ENCODE measurements at places on chromosomes 3 and 15.

- DNase-seq = no peak
Measured at GRCh38 chr15:85168642-85169173, 187.1 kb downstream of the PDE8A start.

DNA sequence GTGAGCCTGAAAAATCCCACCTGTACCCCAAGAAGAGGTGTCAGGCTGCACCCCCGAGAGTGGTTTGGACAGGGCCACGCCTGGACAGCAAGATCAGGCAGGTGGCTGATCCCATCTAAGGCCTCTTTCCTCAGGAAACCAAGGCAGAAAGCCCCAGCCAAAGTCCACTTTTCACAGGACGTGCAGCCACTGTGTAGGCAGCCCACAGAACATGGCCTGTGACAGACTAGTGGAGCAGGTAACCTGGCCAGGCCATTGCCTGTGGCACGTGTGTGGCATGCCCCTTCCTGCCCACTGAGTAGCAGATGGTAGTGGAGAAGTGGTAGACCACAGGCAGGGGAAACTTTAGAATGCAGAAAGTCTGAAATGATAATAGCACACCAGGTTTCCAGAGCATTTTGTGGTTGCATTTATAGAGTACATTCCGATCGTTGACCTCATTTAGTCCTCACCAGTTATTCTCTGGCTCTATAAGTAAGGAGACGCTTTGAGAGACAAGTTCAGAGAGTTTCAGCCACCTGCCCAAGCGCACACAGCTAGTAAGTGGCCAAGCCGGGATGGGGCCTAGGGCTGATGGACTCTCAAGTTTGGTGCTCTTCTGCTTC lies 68.7 kb downstream of the AAGAB start:
- no peak for DNase-seq

- DNase-seq = peak; percentile 90
Measured at GRCh38 chr3:186515125-186515524, 29.1 kb downstream of the CRYGS start.

GRCh38 chr3:195806916-195807231 lies 4.9 kb downstream of the MUC4 start:
- DNase-seq = no peak

DNA sequence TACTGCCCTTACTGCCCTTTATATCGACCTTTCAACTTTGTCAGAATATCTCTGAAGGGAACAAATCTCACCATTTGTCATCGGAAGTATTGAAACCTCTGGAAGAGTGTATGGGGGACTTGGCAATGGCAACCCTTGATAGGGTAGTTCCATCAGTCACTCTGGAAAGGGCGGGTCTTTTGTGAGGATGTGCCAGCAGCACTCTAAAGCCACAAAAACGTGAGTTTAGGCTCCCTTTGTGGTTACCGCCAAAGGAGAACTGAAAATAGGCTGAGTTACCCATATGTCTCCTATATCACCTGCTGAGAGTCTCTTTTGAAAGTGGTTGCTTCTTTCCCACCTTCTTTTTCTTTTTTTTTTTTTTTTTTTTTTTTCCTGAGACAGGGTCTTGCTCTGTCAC lies 296.8 kb upstream of the CHRM5 start:
- DNase-seq = no peak

GRCh38 chr15:57500256-57500655 lies 91.4 kb upstream of the MYZAP start:
- DNase-seq = no peak

DNA sequence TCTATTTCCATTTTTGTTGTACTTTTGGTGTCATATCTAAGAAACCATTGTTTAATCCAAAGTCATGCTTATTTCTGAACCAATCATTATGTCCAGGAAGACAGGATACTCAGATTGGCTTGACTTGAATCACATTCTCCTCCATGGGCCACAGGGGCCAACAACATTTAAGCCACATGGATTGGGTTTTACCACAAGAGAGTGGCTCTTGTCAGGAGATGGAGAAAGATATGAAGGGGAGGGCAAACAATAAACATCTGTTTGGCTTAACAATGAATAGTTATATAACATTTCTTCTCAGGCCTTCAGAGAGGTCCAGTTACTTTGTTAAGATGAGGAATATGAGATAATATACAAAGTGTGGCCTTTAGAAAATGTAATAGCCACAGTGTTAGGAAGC lies 44.6 kb downstream of the GXYLT2 start:
- no peak for DNase-seq

- DNase-seq = no peak
Measured at GRCh38 chr15:33236841-33237509, 42.5 kb upstream of the FMN1 start.

DNA sequence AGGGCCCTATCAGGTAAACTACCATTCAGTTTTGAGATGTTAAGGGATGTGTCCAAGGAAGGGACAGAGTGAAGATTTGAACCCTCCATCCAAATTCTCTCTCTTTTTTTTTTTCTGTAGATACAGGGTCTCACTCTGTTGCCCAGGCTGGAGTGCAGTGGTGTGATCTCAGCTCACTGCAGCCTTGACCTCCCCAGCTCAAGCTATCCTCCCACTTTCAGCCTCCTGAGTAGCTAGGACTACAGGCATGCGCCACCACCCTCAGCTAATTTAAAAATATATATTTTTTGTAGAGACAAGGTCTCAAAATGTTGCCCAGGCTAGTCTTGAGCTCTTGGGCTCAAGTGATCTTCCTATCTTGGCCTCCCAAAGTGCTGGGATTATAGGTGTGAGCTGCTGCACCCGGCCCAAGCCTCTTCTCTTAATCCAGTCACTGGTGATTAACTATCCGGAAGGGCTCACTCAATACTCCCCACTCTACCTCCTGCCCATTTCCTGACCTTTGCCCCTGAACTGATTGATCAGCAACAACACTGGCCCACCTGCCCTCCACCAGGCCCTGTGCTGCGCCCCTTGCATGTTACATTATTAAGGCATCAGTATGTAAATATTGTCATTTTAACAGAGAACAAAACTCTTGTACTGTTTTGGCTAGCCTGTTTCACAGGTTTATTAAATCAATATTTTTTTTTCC lies 164.7 kb downstream of the CTNNB1 start:
- no peak for DNase-seq

- DNase-seq = no peak
Measured at GRCh38 chr3:38720465-38720864, 71.0 kb upstream of the SCN5A start.

DNA sequence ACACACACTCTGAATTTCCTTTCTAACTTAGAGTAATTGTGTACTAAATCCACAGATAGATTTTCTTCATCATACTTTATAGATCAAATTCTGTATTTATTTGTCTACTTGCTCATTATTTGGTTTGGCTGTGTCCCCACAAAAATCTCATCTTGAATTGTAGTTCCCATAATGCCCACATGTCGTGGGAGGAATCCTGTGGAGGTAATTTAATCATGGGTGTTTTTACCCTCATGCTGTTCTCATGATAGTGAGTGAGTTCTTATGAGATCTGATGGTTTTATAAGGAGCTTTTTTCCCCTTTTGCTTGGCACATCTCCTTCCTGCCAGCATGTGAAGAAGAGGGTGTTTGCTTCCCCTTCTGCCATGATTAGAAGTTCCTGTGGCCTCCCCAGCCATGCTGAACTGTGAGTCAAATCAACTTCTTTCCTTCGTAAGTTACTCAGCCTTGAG lies 198.3 kb upstream of the TGFBR2 start:
- no peak for DNase-seq

- peak; percentile 95 for DNase-seq
Measured at GRCh38 chr3:45037720-45038455, 11.8 kb downstream of the CLEC3B start.

GRCh38 chr15:28984421-28985315 lies 98.9 kb downstream of the APBA2 start:
- no peak for DNase-seq

DNA sequence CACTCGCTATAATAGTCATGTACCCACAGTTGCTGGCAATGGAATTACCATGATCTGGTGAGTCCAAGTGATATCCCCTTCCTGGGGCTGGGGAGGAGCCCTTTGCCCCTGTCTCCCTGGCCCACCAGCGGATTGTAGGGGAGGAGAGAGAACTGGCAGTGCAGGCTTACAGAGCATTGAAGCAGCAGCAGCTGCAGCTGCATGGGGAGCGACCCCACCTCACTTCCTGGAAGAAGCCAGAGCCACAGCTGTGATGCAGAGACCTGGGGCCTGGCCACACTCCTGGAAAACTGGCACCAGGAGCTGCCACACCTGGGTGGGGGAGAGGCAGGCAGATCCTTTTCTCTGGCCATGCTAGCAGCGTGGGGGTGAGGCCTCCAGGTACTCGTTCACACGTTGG lies 300.1 kb upstream of the PROK2 start:
- DNase-seq = no peak

GRCh38 chr3:129605922-129606635 lies 397 bp downstream of the PLXND1 start:
- DNase-seq = peak; percentile 7

GRCh38 chr3:120145542-120146285 lies 51.5 kb upstream of the GSK3B start:
- DNase-seq = no peak

GRCh38 chr15:26477044-26477443 lies 295.8 kb downstream of the GABRB3 start:
- no peak for DNase-seq

DNA sequence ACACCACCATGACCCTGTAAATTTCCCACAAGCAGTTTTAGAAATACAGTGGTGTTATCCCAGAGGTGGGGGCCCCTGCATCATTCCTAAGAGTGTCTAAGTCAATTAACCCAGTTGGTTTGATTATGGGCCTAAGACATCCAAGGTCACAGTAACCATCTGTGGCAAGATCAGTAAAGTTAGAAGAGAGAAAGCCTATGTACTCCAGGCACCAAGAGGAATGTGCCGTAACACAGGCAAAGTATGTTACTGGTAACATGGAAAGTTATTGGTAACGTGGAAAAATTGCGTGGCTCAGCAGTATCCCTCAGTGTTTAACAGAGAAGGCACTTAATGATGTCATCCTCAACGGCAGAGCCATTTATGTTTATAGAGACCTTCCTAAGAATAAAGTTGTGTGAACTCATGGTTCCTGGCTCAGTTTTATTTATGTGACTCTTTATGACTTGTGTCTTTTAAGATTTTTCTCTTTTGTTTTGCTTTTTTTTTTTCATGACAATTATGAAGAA lies 144.1 kb upstream of the RASGRP1 start:
- DNase-seq = no peak

- DNase-seq = no peak
Measured at GRCh38 chr15:70741107-70741531, 22.2 kb downstream of the UACA start.

- no peak for DNase-seq
Measured at GRCh38 chr3:120488296-120488695, 37.5 kb upstream of the FSTL1 start.

GRCh38 chr15:49620199-49620598 lies 419 bp downstream of the FAM227B start:
- DNase-seq = peak; percentile 11

DNA sequence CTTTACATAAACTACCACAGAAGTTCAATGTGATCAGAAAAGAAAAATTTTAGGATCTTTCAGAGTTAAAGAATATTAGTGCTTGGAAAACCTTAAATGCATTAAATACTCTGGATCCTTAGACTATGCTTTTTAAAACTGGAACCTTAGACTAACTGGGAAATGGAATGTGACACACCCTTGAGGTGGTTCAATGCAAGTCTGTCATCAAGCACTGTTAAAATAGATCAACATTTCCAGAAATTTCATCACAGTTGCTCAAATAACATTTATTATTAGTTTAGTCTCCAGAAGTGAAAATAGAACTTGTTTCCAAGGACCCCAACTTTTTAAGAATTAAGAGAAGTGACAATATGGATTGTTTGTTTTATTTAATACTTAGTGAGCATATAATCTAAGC lies 71.8 kb downstream of the GAP43 start:
- no peak for DNase-seq

GRCh38 chr3:53618936-53619335 lies 124.5 kb downstream of the CACNA1D start:
- DNase-seq = no peak

DNA sequence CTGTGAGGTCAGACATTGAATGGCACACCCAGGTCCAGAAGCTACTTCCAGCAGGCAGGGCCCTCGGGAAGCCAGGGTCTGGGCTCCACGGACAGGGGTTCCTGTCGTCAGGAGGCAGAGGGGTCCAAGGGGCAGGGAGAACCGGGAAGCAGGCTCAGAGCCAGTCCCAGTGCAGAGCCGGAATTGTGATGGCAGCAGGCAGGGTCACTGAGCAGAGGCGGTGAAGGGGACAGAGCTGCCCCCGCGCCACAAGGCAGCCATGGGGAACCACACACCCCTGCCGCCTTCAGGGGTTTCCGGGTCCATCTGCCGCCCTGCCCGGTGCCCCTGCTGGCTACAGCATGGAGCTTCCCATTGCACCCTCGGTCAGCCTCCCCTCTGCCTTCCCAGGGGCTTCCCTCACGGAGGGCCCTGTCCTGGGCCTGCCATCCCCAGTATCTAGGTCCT lies 136.9 kb downstream of the NSMCE3 start:
- no peak for DNase-seq

GRCh38 chr3:9301798-9302197 lies 52.4 kb upstream of the SRGAP3 start:
- DNase-seq = no peak

DNA sequence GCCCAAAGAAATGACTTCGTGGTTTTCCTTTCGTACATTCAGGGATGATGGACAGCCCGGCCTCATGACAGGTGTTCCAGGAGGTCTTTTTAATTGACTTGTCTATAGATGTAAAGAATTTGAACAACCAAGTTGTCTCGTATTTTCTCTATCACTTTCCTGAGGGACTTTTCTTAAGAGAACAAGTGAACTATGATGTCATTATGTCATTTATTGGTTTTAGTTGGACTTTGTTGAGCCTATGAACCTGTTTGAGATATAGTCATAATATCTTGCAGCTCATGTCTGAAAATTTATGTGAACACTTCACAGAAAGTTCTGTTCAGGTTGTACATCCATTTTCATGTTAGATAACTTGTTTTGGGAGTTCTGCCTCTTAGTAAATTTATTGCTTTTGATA lies 89.2 kb downstream of the RBMS3 start:
- DNase-seq = no peak

DNA sequence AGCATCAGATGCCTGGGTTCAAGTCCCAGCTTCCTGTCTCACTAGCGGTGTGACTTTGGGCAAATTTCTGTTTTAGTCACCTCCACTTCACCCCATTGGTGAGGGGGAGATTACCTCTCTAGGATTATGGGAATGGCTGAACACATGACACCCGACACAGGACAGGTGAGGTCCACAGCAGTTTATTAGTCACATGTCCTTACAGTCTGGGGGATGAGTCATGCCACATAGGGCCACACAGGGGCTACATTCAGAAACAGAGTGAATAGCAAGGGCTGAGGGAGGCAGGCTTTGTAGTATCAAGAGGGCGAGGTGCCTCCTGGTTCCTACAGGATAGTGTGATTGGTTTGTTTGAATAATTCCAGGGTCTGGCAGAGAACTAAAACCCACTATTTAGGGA lies 15.2 kb upstream of the ITGA11 start:
- no peak for DNase-seq

GRCh38 chr3:64956711-64957325 lies 269.0 kb upstream of the ADAMTS9 start:
- DNase-seq = no peak

DNA sequence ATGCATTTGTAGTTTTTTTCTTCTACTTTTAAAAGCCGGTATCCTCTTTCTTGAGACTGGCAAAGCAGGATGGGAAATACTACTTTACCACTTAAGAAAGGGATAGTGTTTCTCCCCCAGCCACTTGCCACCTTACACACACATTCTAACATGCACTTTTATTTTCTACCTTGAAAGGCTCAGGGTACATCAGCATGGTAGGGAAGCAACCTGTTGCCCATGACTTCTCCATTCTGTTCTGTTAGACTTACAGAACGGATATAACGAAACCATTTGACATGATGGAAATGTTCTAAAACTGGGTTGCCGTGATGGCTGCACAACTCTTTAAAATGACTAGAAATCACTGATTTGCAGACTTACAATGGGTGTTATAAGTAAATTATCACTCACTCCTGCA lies 405.5 kb downstream of the SHQ1 start:
- DNase-seq = no peak

Data from HL-60 (cell line).